ENCODE measurements at places on chromosomes 3 and 15.

DNA sequence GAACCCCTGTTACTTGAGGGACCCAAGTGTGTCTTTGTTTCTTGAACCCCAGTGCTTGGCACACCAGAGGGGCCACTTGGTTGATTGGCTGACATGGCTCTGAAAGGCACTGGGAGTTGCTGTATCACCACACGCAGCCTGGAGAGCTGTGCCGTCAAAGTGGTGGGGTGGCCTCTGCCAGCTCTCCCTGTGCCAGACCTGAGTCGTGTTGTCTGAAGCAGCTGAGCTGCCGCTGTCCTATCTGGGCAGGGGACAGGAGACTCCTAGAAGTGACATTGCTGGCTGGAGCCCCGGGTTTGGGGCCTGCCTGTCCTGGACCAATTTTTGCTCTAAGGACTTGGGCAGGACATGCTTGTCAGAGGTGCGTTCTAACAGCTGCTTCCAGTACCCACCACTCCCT lies 5.5 kb upstream of the SNX22 start:
- no peak for DNase-seq

GRCh38 chr3:136068708-136069107 lies 103.2 kb downstream of the PPP2R3A start:
- peak; percentile 84 for DNase-seq

DNA sequence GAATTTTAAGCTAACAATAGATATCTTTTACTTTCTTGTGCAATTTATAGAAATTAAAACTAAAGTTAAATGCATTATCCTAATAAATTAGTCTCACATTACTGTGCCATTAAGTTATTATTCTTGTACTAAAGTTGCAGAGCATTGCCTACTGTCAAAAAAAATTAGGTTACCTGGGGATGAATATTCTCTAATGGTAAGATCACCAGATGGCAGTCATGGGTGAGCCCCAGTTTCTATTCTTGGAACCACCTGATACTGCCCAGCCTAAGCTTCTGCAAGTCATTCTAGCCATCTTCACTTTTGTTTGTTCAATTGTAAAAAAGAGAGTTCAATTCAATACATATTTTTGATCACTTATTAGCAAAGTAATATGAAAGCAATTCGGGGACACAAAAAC lies 213.2 kb downstream of the CADM2 start:
- no peak for DNase-seq

- DNase-seq, result no peak
Measured at GRCh38 chr3:135576751-135577150, 388.8 kb upstream of the PPP2R3A start.

DNA sequence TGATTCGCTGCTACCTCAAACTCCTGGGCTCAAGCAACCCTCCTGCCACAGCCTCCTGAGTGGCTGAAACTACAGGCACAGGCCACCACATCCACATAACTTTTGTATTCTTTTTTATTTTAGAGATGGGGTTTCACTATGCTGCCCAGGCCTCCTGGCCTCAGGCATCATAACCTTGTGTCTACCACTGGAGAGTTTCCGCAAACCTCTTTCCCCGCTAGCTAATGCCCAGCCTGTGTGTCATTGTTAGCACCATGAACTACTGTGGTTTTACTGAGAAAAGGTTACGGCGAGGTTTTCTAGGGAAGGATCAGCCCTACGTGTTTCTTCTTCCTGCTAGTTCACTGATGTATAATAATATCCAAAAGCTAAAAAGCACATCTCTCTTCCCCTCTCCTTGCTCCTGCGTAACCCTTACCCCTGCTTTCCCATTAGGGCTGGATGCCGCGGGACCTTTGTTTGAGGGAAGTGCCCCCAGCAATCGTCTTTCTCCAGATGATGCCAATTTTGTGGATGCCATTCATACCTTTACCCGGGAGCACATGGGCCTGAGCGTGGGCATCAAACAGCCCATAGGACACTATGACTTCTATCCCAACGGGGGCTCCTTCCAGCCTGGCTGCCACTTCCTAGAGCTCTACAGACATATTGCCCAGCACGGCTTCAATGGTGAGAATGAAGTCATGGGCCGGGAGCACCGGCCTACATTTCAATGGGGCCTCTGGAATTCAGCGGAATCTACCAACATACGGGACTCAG lies 113.7 kb downstream of the LIPC start:
- no peak for DNase-seq

GRCh38 chr15:88636050-88636449 lies 2.8 kb upstream of the ISG20 start:
- no peak for DNase-seq

DNA sequence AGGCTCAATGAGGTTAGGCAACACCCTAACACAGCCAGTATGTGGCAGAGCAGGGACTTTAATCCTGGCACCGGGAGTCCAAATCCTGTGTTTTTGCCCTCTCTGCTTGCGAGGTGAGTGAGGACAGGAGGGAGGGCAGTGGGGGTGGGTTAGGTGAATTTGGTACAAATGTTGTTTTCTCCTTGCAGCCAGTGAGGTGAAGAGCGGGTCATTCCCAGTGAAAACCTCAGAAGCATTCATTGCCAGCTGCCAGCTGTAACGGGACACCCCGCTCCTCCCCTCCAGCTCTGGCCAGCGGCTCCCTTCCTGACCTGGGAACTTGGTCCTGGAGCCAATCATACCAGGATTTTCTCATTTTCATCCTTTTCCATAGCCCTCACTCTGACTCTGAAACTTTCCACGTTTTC lies 45.7 kb upstream of the RAB6B start:
- no peak for DNase-seq

DNA sequence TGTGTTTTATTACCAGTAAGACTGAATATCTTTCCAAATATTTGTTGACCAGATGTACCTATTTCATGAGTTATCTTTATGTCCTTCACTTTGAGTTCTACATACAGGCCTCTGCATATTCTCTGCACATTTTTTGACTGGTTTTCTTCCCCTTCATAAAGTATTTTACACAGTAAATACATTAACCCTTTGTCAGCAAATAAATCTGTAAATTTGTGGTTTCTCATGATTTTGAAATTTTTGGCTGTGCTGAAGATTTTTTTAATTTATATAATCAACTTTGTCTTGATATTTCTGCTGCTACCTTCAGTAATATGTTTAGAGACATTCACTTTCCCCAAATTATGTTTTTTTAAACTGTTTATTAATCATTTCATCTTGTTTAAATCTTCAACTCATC lies 50.5 kb downstream of the WNT5A start:
- DNase-seq, result no peak

- DNase-seq, result no peak
Measured at GRCh38 chr3:31762888-31763351, 218.1 kb downstream of the OSBPL10 start.

- no peak for DNase-seq
Measured at GRCh38 chr3:184546252-184546651, 15.3 kb upstream of the EPHB3 start.

GRCh38 chr3:40009991-40010390 lies 200.6 kb downstream of the MYRIP start:
- DNase-seq, result no peak

GRCh38 chr3:148827585-148827984 lies at the start of gene CPB1:
Gene CPB1 (plus strand): TSS chr3:148827811. CDS start chr3:148827824, 13 bp downstream.
- no peak for DNase-seq

DNA sequence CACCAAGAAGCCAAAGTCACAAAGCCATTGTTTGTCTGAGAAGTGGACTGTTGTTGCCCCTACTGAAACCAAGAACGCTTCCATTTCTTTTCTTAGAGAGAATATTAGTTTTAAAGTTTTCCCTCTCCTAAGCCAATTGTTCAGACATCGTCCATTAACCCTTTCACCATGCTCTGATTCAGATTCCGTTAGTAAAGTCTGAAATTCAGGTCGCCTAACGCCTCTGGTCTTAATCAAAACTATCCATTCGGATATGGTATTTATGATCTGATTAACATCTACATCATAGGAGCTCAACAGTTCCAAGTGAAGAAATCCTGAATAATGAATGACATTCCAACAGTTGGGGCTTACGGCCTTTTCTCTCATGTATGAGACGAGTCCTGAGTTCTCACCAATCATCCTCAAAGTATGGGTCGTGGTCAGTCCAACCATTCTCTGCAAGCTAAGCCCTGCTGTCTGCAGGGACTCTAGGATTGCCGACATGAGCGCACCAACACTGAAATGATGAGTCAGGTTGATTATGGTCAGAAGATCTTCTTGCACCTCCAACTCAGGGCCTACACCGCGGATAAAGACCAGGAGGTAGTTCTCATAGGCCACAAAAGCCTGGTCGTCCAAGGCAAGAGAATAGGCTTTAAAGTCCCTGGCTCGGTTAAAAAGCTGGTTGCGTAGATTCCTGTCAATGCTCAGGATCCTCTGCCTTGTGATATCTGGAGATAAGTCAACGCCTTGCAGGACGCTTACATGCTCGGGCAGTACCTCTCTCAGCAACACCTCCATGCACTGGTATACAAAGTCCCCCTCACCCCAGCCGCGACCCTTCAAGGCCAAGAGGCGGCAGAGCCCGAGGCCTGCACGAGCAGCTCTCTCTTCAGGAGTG lies 767 bp downstream of the EPM2AIP1 start:
- DNase-seq, result peak; percentile 45

DNA sequence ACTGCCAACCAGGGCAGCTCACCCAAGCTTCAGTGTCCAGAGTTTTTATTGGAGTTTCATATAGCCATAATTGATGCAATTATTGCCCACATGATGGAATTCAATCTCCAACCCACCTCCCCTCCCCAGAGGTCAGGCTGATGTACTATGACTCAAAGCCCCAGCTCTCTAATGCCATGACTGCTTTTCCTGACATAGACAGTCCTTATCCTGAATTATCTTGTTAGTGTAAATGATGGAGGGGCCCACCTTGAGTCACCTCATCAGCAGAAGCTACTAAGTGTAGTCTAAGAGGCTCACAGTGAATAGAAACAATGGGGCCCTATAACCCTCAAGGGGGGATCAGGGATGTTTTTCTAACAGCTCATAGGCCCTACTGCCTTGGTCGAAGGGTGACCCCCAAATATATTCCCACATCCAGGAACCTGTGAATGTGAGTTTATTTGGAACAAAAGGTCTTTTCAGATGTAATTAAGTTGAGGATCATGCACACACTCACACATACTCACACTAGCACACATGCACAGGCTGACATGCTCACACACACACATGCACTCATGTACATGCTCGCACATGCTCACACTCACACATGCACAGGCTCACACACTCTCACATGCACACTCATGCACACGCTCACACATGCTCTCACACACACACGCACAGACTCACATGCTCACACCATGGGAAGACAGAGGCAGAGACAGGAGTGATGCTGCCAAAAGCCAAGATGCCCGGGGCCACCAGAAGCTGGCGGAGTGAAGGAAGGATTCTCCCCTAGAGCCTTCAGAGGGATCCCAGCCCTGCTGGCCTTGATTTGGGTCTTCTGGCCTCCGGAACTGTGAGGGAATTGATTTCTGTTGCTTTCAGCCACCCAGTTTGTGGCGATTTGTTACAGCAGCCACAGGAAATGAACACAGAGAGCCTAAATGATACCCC lies 131.2 kb upstream of the SMAD3 start:
- no peak for DNase-seq

DNA sequence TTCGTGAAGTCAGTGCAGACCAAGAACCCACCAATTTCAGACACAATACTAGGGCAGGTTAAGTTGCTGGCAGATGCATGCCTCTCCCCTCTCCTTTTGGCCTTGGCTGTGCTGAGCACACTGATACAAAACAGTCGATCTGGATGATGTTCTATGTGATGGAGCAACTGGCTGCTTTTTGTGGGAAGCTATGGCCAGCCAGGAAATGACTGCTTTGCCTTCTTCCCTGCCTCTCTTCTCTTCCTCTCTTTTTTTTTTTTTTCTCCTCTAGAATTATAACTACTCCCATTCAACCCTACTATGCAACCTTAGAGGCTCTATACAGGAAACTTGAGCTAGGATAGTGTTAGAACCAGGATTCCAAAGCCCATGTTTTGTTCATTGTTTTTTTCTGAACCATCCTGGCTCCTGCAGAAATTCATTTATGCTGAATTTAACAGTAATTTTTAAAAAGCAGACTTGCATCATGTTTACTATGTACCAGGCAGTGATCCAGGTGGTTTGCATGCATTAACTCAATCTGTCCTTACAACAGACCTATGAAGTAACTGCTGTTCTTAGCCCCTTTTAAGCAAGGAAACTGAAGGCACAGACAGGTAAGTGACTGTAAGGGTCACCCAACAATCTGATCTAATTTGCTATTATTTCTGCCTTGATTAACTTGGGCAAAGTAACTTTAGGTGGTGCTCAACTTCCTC lies 62.9 kb downstream of the PLD1 start:
- DNase-seq, result no peak

DNA sequence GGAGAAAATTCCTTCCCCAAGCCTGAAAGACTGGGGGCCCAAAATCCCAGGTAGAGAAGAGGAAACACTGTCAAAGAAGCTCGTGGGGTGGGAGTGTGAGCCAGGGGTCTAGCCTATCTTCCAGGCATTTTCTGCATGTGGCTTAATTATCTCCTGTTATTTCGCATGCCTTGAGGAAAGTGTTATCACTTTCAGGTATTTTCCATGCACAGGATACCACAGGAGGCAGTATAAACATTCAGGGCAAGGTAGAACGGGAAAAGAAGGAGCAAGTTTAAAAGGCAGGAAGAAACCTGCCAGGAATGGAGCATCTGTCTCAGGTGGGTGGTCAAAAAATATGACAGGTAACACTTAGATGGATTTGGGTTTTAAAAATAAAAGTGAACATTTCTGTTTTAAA lies 575.3 kb upstream of the ZNF385D start:
- DNase-seq, result no peak

DNA sequence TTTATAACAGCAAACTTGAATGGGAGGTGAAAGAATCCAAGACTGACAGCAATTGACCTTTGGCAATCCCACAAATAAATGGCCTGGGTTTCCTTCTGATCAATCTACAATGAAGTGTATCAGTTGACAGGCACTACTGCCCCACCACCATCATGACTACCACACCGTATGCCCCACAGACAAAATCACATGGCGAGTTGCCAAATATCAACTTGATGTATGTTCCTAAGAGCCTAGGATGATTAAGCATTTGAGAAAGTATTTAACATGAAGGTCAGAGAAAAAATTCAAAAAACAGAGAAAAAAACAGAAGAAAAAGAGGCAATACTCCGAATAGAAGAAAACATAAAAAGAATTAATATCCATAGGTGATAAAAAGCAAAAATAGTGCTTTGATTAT lies 215.9 kb upstream of the STAC start:
- DNase-seq, result no peak

GRCh38 chr3:111681661-111682426 lies 86.7 kb upstream of the ZBED2 start:
- DNase-seq, result no peak

DNA sequence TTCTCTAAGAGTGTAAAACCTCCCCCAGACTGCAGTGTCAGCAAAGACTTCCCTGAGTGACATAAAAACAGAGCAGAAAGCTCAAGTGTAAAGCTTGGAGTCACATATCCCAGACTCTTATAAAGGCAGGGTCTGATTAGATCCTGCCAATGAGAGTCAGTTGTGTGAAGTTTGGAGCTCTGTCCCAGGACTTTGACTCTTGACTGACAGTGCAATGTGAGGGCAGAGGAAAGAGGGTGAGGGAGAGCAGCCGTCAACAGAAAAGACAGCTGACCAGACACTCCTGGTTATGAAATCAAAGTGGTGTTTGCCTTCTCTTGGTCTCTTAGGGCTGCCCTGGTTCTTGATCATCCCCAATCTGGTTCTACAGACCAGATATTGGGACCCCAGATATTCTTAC lies 393.2 kb downstream of the ERC2 start:
- no peak for DNase-seq

- DNase-seq, result peak; percentile 29
Measured at GRCh38 chr3:155435821-155436220, 142.3 kb upstream of the STRIT1 start.

Data from HS-5 (cell line).